ENCODE measurements at places on chromosomes 3 and 15.
A peak's percentile ranks its signal among the peaks of the same experiment; 100 is the strongest.

DNA sequence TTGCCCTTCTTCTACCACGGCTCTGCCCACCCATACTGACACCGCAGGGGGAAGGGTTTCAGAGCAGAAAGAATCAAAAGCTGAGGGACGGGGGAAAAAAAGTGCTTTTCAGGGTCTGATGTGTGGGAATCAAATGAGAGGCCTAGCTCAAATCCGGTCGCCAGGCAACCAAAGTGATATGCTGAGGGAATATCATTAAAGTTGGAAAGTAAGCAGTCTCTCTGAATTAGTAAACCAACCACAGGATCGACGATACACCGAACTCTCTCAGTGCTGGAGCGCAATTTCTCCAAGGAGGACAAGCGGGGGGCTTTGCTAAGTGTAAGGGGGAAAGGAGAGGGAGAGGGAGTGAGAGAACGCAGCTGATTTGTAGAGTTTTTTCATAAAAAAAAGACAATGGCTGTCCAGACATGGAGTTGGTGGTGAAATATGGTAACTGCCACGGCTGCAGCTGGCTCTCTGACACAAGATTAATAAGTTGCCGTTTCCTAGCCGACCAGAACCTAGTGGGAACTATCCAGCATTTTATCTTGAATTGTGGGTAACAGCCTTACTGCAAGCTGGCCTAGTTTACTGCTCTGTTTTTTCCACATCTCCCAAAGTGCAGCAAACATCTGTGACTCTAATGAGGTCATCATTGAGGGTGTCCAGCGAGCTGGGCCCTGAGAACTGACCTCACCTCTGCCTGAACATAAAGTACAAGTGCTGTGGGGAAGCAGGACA, 530.2 kb downstream of the SOX2 start:
- DNase-seq, result peak; percentile 54

GRCh38 chr3:184459355-184459754, 79.5 kb downstream of the CHRD start:
- DNase-seq, result no peak

GRCh38 chr15:27254801-27255200, 283.8 kb downstream of the GABRG3 start:
- DNase-seq, result no peak

DNA sequence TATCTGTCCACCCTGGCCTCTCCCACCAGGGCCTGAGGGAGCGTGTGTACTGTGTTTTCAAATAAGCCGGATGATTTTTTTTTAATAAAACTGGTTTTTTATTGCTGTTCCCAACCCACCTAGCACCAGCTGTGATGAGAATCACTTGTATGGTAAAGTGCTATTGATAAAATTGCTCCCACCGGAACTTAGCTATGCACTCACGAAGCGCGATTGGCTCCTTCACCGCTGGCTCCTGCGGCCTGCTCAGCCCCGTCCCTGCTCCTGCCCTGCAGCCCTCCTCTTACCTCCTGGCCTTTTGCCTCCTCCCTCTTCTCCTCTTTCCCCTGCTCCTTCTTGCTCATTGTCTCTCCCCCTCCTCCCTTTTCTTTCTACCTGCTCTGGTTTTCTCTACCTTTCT, 183.7 kb downstream of the TLE3 start:
- no peak for DNase-seq

GRCh38 chr3:112759210-112759609, 87.5 kb downstream of the CD200R1L start:
- DNase-seq, result no peak

DNA sequence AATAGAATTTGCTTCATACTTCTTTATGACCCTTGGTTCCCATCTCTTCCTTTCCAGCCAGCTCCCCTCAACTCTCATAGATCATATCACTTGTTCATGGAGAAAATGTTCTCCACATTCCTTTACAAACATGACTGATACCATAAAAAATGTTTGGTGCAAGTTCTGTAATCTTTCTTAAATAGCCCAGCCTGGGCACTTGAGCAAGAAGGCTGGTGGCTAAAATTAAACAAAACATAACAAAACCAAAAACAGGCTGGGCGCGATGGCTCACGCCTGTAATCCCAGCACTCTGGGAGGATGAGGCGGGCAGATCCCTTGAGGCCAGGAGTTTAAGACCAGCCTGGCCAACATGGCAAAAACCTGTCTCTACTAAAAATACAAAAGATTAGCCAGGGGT, 8.9 kb upstream of the POLR2M start:
- no peak for DNase-seq

- no peak for DNase-seq
These were observed 870.3 kb downstream of the NAALADL2 start for GRCh38 chr3:175729466-175729865.

DNA sequence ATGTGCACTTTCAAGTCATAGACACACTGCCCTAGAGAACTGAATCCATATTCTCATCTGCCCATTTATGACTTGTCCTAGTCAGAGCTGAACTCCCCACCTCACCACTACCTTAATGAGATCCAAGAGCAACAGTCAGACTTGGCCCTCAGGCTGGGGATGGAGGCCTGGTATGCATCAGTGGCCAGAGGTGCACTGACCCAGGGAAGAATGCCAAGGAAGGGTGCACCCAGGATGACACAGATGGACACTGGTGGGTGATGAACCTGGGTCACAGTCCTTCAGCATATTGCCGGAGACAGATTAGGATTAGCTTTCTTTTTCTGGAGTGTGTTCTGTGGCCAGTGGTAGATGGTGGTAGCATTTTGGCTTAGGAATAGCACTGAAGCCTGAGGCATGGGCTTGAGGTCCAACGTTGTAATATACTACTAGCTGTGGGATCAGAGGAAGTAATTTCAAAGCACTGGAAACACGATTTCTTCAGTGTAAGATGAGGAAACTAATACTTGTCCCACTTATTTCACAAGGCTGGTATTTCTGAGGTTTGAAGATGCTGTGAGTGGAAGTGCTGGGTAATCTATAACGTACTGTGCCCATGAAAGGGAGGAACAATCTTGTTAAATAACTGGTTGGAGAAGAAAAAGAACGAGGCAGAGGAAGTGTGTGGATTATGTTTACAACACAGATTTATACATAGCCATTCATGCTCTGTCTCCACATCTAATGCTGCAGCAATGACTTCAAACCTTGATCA, 265.0 kb downstream of the THRB start:
- DNase-seq, result no peak

GRCh38 chr3:75110741-75111140, 496.3 kb upstream of the CNTN3 start:
- DNase-seq, result no peak

DNA sequence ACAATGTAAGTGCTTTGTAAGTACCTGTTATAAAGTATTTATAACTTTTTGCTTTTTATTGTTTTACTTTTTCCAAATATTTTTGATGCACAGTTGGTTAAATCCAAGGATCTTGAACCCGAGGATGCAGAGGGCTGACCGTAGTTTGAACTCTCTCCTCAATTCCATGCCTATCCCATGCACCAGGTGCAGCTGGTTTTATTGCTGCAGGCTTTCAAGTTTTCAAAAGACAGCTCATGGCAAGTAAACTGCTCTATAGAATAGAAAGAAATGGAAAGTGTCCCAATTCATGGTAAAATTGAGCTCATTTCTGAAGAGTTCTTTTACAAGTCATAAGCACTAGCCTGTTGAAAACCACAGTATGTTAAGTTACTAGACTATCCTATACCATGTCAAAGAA, 131.9 kb downstream of the TBC1D2B start:
- DNase-seq, result no peak

- no peak for DNase-seq
These were observed 153.5 kb upstream of the IL12A start for GRCh38 chr3:159835126-159835525.

- DNase-seq, result no peak
These were observed 120.1 kb upstream of the AGBL1 start for GRCh38 chr15:85959611-85960010.

- no peak for DNase-seq
These were observed 153.1 kb upstream of the GAP43 start for GRCh38 chr3:115470254-115470653.

DNA sequence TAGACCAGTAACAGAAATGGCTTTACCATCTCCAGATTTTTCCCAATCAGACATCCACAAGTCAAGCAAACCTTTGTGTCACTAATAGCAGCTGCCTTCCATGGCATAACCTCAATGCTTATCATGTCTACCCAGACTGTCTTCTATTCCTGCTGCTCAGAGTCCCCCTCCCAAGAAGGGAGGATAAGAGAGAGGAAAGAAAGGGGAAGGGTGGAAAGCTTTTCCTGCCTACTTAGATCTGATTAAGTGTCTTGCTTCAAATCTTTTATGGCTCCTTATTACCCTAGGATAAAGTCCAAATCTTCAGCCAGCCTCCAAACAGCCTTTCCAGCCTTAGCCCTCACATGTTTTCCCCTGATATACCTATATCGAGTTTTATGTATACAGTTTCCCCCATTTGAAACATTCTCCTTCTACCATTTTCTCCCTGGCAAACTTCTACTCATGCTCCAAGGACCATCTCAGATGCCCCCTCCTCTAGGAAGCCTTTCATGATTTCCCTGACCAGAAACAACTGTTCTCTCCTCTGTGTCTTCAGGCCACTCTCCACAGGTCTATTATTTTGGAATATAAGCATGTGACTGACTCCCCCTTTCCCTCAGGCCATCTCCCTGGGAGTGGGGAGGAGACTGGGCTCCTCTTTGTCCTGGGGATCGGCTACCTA, 7.9 kb upstream of the SSUH2 start:
- DNase-seq, result no peak

GRCh38 chr3:4906107-4906621, 73.1 kb upstream of the BHLHE40 start:
- DNase-seq, result no peak

DNA sequence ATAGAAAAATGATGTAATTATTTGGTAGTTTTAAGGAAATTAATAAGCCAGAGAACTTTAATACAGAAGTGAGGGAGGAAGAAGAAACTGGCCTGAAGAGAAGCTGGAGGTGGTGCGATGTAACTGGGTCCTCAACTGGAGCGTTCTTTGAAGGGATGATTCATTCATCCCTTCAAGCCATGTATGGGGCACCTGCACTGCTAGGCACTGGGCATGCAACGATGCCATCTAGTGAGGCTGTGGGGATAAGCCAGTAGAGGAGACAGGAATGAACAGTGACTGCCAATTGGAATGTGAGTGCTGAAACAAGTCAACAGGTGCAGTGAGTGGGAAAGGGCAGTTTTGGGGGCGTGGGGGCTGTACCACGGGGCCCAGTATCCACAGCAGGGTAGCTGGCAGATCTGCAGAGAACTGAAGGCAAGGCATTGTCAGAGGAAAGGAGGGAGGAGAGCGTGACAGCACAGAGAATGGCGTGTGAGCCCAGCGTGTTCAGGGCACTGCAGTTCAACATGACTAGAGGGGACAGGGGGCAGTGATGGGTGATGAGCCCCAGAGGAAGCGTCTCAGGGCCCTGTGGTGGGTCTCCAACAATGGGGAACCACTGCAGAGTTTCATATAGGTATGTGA, 3.8 kb upstream of the KIF23 start:
- no peak for DNase-seq

GRCh38 chr3:186022931-186023330, 85.1 kb upstream of the TRA2B start:
- no peak for DNase-seq

DNA sequence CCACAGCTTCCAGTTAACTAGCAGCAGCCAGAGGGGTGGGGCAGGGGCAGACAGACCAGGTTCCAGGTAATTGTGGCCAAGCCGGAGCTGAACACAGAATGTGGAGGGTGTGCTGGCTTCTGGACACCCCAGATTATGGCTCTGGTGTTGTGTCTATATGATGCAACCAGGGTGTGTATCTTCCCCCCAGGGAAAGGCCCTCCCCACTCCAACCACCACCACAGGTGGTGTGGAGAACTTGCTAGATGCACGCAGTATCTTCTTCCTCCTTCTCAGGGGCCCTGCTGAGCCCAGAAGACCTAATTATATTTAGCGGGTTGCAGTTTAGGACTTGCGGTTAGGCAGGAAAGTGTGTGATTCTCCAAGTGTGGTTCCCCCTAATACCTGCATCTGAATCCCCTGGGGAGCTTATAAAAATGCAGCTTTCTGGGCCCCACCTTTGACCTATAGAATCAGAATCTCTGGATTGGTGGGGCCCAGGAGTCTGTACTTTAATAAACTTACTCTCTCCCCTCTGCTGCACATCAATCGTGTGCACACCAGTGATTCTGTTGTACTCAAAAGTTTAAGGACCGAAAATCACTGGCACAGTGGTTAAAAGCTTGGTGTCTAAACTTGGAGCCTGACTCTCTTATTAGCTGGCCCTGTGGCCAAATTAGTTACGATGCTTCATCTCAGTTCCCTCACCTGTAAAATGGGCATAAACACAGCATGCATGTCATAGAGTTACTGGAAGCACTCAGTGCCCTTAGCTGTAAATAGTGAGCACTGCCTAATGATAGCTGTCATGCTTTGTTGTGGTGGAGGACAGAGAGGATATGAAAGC, 379.1 kb upstream of the PROK2 start:
- DNase-seq, result no peak

DNA sequence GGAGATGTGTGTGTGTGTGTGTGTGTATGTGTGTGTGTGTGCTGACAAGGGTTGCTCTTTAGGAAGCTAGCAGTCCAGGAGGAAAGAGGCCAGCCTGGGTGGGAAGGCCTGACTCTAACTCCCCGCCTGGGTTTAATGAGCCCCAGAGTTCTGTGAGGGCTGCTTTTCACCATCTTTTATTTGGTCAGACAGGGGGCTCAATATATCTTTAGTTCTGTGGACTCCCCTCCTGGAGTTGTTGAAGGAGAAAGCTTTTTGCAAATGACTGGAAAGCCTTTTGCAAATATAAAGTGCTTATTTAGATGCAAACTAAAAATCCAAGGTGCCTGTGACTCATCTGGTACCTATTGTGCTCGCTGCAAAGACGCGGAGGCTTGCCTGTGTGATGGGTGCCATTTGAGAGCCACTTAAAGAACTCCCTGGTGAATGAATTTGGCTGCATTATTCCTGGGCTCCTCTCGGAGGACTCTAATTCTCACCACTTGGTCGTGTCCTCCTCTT, 24.5 kb downstream of the DRD3 start:
- no peak for DNase-seq

- DNase-seq, result no peak
These were observed 5.8 kb upstream of the MTMR10 start for GRCh38 chr15:30997270-30997669.

- DNase-seq, result no peak
These were observed 106.1 kb downstream of the WDR76 start for GRCh38 chr15:43932907-43933306.

- DNase-seq, result no peak
These were observed 315.9 kb downstream of the BCHE start for GRCh38 chr3:165521131-165521871.

DNA sequence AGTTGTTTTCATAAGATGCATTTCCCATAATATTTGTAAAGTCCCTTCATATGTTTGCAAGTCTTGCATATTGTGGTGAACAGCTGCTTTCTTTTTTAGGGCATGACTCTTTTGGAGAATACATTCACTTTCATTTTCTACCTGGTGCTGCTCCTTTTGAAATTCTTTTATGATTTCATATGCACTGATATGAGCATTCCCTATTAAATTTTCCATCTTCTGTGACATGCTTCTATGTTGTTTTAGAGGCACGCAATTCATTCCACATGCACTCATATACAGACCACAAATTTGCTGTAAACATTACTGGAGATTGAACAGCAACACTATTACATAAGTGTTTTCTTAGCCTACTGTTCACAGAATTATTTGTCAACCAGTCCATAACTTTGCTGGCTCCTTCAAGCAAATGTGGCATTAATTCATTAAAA, 92.8 kb upstream of the TNFSF10 start:
- DNase-seq, result no peak

- DNase-seq, result no peak
These were observed 288.3 kb downstream of the ULK4 start for GRCh38 chr3:41673650-41674049.
